Stimulated activated CD4-positive, alpha-beta T cell treated with anti-CD3 and anti-CD28 coated beads, Interleukin-15, amount 100 ng/mL, for 24 hours (primary cell): ENCODE measurements at places on chromosomes 12 and 14.

GRCh38 chr12:97386133-97386581 is 76.4 kb upstream of the RMST start:
- DNase-seq: no peak

GRCh38 chr12:1880153-1880845 is 38.2 kb downstream of the CACNA2D4 start:
- DNase-seq: no peak

DNA sequence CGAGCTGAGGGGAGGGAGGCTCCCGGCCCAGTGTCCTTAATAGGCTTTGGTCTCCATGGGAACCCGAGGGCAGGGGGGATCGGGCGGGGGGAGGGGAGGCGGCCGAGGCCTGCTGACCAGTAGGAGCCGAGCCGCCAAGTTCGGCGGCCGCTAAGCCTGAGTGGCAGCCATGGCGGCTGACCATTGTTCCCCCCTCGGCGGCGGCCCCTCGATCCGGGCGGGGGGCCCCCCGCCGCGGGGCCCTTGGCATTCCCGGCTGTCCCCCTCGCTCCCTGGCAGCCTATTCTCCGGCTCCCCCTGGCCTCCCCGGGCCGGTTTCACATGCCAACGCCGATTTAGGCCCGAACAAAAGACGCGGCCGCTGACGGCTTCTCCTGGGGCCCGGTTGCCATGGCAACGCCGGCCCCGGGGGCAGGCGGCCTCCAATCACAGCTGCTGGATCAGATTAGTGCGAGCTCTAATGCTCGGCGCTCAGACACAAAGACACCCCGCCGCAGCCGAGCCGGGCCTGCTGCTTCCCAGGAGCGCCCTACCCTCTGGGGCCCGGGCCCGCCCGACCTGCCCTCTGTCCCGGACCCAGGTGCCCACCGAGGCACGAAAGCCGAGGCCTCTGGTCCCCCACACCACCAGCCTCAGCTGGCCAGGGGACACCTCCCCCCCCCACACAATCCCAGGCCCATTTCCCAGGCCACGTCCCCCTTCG is 7.3 kb downstream of the MSI1 start:
- peak; percentile 21 for DNase-seq

GRCh38 chr12:99435095-99435791 is 212.3 kb upstream of the GARIN6 start:
- no peak for DNase-seq

DNA sequence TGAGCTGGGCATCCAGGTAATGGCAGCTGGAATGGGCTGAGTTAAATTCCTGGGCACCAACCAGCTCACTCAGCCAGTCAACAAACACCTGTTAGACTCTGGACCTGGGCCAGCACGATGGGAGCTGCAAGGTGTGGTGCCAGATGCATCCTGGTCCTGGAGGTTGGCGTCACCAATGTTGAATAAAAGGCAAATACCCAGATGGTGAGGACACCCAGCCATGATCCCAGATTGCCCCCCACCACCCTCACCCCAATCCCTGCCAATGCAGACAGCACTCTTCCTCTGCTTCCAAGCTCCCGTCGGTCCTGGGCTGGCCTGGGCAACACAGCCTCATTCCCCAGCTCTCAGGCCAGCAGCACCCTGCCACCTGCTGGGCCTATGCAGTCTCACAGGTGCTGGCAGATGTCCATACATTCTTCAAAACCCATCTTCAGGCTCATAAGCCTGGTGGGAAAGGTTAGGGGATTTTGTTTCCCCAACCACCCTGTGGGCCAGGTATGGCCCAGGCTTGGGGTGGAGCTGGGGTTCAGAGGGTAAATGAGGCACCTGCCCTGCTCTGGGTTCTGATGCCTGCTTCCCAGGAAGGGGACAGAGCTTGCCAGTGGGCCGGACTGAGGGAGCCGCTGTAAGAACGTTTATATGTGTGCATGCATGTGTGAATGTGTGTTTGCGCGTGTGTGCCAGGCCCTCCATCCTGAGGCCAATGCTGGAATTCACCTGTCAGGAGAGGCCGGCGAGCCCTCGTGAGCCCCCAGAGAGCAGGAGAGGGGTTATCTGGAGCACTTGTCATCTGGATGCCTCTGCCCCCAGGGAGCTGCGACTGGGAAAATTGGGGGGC is 58.0 kb downstream of the LGMN start:
- DNase-seq: peak; percentile 37

- DNase-seq: no peak
Measured at GRCh38 chr14:21168055-21168454, 12.2 kb upstream of the OR5AU1 start.

GRCh38 chr12:3123729-3124128 is 46.5 kb downstream of the TSPAN9 start:
- no peak for DNase-seq

GRCh38 chr12:93848523-93849101 is 171.4 kb downstream of the CRADD start:
- no peak for DNase-seq

DNA sequence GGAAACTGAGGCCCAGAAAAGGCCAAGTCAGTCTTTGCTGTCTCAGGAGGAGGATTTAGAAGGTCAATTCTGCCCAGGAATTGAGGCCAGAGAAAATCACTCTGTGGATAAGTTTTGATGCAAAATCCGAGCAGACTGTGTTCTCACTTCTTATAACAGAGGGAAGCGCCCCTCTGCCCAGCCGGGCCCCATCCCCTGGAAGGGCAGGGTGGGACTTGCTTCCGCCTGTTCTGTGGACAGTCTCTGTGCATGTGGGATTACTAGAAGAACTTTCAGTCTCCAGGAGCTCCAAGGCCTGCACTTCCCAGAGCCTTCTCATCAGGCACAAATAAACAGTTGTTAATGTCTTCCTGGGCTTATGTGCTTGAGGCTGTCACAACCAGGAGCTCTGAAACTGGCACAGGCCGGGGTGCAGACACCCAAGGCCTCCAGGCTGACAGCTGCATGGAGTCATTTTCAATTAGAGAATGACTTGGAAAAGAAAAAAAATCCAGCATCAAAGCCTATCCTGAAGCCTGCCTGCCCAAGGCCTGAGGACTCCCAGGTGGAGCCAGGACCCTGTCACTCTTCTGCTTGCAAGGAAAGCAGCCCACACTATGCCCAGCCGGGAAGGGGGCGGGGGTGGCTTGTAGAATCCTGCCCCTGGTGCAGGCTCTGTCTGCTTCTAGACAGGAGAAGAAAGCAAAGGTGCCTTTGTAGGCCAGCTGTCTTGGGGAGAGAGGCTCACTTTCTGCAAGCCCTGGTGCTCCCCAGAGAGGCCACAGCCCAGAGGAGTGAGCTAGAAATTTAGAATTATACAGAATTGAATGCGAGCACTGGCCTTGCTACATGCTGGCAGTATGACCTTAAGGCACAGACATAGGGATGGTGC is 84.7 kb downstream of the NTF3 start:
- no peak for DNase-seq

DNA sequence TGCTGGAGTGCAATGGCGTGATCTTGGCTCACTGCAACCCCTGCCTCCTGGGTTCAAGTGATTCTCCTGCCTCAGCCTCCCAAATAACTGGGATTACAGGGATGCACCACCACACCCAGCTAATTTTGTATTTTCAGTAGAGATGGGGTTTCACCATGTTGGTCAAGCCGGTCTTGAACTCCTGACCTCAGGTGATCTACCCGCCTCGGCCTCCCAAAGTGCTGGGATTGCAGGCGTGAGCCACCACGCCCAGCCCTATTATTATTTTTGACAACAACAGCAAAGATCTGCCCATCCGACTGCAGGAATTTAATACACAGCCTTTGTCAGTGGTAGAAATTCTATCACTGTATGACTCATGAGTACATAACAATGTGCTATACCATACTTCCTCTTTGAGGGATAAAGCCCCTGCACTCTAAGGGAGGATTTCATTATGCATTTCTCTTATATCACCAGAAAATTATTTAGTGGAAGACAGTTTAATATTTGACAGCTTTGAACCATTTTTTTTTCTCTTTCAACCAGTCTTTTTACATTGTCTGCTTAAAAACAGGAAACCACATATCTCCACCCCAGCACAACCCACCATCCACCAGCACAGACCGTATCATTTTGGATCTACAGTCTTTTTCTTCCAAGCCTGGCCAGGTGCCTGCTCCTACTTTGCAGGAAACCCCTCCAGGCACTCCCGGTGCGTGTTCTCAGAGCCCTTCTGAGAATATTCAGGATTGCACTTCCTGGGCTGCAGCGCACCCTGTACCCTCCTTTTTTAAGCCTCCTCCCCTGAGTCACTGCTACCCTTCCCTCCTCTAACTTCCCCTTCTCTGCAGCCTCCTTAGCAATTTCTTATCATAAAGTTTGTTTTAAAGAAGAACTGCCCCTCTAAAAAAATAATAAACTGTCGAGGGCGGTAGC is 594 bp downstream of the ARHGDIB start:
- DNase-seq: peak; percentile 39

DNA sequence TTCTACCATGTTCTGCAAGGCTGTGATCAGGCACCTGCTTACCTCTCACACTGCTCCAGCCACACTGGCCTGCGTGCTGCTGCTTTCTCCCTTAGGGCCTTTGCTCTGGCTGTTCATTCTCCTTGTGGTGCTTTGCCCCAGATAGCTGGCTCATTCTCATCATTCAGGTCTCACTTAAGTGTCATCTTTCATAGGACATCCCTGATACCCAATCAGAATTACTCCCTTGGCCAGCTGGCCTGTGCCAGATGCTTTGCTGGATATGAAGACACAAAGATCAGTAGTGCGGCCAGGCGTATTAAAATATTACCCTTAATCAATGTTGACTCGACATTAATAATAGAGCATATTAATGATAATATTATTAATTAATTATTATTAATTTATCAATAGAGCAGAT is 143.8 kb upstream of the FGD4 start:
- DNase-seq: no peak

DNA sequence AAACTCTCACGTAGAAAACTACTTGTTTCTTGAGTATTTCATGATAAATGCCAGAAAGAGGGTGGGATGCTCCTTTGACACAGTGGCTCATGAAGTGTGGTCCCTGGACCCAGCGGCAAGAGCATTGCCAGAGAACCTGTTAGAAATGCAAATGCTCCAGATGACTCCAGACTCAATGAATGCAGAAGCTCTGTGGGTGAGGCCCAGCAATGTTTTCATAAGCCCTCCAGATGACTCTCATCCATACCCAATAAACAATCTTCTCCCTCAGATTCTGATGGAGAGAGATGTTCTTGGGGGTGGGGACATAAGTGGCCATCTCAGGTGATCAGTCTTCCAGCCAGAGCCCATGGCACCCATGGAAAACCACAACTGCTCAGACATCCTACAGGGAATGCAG is 88.9 kb downstream of the SMOC1 start:
- DNase-seq: no peak

- DNase-seq: no peak
Measured at GRCh38 chr14:24834956-24835355, 201.0 kb upstream of the GZMB start.

DNA sequence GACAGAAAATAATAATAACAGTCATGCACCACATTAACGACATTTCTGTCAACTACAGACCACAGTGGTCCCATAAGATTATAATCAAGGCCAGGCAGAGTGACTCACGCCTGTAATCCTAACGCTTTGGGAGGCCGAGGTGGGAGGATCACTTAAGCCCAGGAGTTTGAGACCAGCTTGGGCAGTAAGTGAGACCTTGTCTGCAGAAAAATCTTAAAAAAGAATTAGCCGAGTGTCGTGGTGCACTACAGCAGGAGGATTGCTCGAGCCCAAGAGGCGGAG is 8.6 kb downstream of the NAB2 start:
- no peak for DNase-seq

GRCh38 chr12:64660237-64661018 is 50.1 kb downstream of the RASSF3 start:
- DNase-seq: no peak

GRCh38 chr12:116937640-116938039 is 26.9 kb downstream of the FBXW8 start:
- DNase-seq: no peak

DNA sequence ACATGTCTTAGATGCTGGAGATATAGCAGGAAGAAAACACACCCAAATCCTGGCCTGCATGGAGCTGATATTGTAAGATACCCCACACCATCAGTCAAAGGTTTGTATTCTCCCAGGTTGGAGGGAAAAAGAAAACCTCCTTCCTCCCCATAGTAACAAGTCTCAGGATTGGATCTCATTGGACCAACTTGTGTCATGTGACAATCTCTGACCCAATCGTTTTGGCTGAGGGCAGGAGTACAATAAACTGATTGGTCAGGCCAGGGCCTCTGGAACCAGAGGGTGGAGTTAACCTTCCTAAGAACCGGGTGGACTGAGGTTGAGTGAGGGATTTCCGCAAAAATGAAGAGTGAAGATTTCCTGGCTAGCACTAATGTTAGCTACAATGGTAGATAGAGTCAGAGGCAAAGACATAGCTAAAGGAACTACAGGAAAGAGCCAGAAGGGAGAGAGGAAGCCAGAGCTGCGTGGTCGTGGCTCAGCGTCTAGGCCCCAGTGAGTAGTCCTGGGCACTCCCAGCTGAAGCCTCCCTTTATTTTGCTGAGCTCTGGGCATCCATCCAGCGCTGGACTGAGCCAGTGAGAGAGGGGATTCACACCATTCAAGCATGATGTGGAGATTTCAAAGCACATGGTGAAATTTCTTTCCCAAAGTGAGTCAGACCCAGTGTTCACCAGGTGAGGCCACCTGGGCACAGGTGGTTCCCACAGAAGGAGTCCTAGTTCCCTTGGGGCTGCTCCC is 219.9 kb downstream of the AACS start:
- DNase-seq: no peak

- no peak for DNase-seq
Measured at GRCh38 chr12:118694128-118694775, 287.1 kb upstream of the SRRM4 start.

- DNase-seq: no peak
Measured at GRCh38 chr14:74501135-74501614, 7.6 kb downstream of the ISCA2 start.

GRCh38 chr12:110932046-110932445 is 11.7 kb upstream of the MYL2 start:
- peak; percentile 15 for DNase-seq

DNA sequence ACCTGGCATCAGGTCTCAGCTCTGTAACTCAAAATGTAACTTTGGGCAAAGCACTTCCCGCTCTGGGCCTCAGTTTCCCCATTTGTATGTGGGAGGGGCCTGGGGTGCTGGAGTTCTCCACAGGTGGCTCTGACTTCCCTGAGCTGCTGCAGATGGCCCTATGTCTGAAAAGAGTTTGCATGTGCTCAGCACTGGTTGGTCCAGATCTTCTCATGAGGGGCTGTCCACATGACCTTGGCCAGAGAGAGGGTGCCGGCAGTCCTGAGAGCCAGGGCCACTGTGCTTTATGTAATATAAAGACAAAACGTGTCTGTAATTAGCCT is 7.2 kb upstream of the CACNA2D4 start:
- no peak for DNase-seq
